Mesendoderm (in vitro differentiated cells): ENCODE measurements at places on chromosomes 2 and 18.

- DNase-seq, result no peak
These were observed 174.1 kb upstream of the ALPP start for GRCh38 chr2:232204457-232204931.

- DNase-seq, result no peak
These were observed 15.7 kb downstream of the KLHL29 start for GRCh38 chr2:23400703-23401102.

DNA sequence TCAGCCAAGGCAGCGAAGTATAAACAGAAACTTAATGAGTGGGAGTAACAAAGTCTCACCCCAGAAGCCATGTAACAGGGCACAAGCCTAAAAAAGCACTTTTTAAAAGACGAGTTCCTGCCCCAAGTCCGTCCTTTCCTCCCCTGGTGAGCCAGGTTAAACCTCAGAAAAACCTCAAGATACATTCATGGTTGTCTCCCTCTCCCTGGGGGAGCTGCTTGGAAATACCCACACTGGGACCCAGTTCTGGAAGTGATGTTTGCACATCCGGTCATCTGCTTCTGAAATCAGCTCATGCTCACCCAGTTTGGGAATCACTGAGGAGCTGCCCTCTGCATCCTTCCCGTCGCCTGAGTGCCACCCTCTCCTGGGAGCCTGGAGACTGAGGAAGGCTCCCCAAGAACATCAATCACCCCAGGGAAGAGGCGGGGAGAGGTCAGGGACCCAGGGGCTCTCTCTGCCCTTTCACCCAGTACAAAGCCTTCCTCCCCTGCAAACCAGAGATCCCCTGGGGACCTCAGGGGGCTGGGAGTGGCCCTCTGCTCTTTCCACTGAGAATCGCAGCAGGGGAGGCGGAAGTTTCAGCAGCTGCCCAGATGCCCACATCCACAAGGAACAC lies 150.6 kb upstream of the AGAP1 start:
- DNase-seq, result no peak

DNA sequence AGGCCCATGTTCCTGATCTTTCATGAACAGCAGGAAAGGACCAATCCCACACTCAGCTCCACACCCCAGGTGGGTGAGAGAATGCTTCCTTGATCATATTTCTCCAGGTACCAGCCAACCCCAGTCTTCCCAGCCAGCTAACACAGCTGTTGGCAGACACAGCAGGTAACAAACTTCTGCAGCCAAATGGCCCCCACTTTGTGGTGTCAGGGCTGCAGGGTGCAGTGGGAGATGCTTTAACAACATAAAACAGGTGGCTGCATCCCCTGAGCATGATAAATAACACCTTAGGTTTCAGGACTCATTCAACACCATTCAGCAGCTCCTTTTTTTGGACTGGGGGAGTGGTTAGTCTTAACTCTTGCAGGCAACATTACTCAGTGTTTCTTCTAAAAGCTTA lies 76.7 kb upstream of the ACAA2 start:
- peak; percentile 64 for DNase-seq

GRCh38 chr2:191691016-191691735 lies 13.2 kb downstream of the NABP1 start:
- peak; percentile 82 for DNase-seq

DNA sequence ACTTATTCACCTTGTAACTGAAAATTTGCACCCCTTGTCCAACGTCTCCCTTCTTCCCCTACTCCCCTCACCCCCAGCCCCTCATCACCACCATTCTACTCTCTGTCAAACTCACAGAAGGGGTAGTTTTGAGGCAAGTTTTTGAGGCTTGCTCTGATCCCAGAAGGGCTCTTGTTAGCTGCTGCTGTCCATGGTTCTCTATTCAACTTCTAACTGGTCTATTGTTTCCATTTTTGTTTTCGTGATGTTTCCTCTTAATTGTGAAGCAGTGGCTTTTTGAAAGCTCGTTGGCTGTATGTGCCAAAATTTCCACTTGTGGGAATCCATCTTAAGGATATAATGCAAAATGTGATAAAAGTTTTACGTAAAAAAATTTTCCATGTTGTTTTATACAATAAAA lies 92.5 kb upstream of the CRACDL start:
- DNase-seq, result no peak

DNA sequence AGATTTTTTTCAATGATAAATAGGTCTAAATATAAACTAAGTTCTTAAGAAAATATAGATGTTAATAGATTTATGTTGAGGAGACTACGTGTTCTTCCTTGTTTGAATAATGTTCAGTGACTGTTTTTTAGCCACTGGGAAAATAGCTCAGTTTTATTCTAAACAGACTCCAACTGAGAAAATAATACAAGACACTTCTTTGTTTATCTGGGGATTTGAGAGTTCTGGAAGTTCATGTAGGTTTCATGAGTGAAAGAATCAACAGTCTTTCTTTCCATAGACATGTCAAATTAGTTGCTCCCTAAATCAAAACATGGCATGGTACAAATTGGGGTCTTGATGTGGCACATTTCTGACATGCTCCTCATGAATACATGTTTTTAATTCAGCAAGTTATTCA lies 177.7 kb downstream of the MREG start:
- no peak for DNase-seq

GRCh38 chr2:199470672-199471442 lies 13.1 kb upstream of the SATB2 start:
- no peak for DNase-seq

- no peak for DNase-seq
These were observed 43.8 kb downstream of the LTBP1 start for GRCh38 chr2:32990556-32990955.

- no peak for DNase-seq
These were observed 9.4 kb upstream of the PSD4 start for GRCh38 chr2:113164215-113164929.
